NCI-H774 (cell line): ENCODE measurements at places on chromosomes 5 and 9.

DNA sequence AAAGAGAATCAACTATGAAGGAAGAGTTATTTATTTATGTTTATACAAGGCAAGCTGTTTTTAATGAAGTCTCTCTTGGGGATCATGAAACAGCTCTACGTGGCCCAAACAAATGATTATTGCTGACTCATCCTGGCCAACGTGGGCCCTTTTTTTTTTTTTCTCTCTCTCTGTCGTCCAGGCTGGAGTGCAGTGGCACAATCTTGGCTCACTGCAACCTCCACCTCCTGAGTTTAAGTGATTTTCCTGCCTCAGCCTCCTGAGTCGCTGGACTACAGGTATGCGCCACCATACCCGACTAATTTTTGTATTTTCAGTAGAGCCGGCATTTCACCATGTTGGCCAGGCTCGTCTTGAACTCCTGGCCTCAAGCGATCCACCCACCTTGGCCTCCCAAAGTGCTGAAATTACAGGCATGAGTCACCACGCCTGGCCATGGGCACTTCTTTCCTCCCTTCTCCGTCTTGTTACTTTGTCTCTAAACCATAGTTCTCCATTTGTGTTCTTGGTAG is 98.3 kb downstream of the BASP1 start:
- DNase-seq, result no peak

GRCh38 chr5:168939887-168940544 is 360.8 kb upstream of the PANK3 start:
- no peak for DNase-seq

DNA sequence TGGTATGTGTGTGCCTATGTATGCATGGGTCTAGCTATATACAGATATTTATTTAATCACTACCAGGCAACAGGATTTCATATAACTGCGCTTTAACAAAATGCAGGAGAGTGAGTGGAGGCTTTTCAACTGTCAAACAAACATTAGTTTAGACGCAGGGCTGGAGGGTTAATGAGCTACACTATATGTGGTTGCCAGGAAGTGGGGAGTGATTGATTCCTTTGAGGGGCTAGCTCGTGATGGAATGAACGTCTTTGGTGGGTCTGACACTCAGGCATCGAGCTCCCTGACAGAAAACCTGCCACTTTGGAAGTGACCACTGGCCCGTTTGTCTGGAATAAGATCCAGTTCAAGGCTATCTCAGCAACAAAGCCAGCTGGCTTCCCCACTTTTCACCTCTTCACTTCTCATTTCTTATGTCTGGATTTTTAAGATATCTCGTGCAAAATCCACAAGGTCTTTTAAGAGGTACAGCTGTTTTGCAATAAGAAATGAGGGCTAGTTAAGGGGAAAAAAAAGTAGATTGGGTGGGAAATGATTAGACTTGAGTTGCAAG is 78.0 kb downstream of the CFAP77 start:
- DNase-seq, result no peak

DNA sequence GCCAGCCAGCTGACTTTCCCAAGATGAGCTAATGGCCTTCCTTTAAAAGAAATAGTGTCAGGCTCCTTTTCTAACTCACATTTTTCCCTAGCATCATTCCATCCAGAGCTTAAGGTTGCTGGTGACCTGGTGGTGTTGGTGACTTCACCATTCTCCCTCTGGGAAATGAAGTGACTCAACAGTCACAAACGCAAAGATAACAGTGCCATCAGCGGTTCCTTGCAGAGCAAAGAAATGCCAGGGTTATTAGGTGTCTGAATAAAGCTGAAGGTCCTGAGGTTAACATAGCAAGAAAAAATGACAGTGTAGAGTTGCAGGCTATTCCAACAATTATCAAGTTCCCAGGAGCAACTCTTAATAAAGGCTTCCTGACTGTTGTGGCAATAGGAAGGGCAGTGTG is 111.8 kb upstream of the SLC44A1 start:
- no peak for DNase-seq

DNA sequence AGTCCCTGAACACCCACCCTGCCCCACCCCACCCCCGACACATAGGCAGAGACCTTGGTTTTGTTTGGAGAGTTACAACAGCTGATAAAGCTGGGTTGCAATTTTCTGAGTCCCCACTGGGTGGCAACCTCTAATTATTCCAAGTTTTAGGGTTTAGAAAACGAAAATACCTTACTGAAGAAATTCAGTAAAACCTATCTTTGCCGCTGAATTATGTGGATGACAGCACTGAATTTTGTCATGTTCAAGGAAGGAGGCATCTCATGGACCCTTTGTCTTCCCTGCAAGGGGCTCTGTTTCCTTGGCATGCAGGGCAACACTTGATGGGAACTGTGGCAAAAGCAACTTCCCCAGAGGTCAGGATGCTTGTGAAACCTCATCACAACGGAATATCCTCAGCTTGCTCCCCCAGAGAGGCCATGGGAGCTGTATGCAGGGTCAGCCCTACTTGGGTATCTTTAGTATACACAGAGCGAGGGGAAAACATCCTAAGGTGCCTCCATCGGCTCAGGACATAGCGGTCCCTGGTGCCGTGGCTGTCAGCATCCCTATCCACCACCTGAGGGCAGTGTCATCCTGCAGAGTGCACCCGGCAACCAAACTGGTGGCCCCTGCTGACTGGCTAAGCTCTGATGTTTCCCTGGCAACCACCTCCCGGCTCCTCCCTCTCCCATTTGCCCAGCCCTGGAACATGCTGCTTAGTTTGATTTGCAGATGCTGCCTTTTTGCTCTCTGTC is 123.1 kb downstream of the RXRA start:
- DNase-seq, result peak; percentile 65

GRCh38 chr5:141732417-141732816 is 50.4 kb upstream of the ARAP3 start:
- DNase-seq, result no peak

DNA sequence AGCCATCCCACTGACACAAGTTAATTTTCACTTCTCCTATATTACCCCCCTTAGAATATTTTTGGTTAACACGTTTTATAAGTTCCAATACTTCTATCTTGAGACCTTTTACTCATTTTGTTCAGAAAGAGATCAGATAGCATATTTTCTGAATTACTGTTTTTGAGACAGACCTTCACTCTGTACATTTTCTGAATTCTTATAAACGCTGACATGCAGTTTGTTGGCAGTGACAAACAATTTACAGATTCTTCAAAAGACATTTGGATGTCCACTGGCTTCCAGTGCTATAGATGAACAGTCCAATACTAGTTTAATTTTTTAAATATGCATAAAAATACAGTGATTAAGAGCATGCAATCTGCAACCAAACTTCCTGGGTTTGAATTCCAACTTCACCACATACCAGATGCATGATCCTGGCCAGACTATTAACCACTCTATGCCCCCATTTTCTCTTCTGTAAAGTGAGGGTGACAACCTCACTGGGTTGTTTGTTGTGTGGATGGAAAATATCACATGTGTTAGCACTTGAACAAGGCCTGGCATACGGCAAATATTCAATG is 142.1 kb downstream of the AGTPBP1 start:
- DNase-seq, result no peak

DNA sequence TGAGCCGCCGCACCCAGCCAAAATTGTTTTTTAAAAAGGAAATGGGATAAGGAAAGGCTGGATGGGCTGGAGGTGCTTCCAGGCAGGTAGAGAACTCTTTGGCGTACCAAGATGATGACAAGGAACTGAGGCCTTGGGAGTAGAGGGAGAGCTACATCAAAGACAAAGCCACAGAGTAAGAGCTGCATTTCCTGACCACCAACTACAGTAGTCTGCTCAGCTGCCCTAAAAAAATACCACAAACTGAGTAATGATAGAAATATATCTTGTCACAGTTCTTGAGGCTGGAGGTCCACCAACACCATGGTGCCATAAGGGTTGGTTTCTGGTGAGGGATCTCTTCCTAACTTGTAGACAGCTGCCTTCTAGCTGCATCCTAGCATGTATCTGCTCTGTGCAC is 8.2 kb downstream of the OR1K1 start:
- no peak for DNase-seq

DNA sequence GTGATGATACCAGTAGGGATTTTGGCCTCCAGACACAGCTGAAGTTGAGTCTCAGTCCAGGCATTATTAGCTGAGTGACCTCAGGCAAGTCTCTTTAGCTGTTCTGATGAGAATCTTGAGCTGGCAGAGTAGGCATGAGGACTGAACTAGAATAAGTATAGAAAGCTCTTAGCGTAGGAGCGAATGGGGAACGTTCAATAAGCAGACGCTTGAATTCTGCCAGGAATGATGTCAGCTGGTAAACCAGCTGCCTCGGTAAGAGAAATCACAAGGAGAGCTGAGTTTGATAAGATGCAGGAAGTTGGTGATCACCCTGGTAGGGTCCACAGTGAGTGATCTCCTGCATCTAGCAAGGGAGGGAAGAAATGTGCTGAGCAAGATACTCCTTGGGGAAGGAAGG is 280.4 kb downstream of the NTRK2 start:
- DNase-seq, result no peak

DNA sequence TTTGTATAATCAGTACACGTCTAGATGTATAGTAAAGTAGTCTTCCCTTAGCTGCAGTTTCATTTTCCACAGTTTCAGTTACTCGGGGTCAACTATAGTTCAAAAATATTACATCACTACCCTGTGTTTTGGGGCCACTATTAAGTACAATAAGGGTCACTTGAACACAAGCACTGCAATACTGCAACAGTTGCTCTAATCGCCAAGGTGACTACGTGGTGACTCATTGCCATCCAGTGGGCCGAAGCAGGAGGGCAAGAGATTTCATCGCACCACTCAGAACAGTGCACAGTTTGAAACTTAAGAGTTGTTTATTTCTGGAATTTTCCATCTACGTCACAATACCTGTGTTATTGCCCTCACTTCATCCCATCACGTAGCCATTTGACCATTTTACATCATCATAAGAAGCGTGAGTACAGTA is at the start of gene ARL14EPL:
Gene ARL14EPL, plus strand, starts transcription at position 379 of the 424 bp plus-strand sequence. CDS start 18,994 bp downstream, outside the sequence.
- DNase-seq, result no peak

DNA sequence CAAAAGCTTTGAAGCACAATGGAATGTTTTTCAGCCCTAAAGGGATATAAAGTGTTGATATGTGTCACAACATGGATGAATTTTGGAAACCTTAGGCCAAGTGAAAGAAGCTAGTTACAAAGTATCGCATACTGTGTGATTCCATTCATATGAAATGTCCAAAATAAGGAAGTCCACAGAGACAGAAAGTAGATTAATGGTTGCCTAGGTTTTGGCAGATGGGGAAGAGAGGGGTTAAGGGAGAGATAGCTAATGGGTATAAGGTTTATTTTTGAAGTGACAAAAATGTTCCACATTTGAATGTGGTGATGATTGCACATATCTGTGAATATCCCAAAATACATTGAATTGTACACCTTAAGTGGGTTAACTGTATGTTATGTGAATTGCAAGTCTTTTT is 57.5 kb upstream of the MCCC2 start:
- DNase-seq, result no peak

GRCh38 chr5:132417010-132417439 is 47.5 kb downstream of the SLC22A5 start:
- no peak for DNase-seq

DNA sequence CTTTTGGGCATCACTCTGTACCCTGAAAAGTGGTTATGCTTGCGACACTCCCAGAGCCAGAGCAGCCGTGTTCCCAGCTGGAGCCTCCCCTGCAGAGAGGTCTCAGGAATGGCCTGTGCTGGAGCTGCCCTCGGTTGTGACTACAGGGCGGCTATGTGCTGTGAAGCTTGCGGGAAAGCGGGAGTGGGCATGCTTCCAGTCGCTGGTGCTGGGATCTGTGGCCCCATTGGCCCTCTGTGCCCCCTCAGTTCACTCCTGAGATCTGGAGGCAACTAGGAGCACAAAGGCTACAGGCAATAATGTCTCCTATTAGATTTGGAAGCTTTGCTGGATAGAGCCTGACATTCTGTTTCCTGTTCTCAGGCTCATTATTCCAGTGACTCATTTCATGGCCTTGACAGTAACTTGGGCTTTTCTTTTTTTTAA is 56.9 kb downstream of the GPR107 start:
- no peak for DNase-seq

DNA sequence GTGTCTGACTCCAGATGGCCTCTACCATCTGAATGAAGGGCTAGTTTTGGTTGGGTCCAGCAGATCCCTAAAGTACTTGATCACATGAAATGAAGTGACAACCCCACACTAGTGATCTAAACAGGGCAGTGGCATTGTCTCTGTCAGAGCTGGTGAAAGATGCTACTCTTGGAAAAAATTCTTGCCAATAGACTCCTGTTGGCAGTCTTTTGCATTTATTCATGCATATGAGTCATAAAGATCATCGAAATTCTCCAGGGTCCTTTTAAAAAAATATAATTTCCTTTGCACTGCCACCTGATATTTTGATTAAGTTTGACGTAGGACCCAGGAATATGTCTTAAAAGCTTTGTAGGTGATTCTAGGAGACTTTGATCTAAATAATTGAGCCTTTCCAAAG is 135.1 kb upstream of the ELL2 start:
- DNase-seq, result no peak

GRCh38 chr5:116442095-116442534 is 132.5 kb downstream of the SEMA6A start:
- peak; percentile 8 for DNase-seq

GRCh38 chr5:175321927-175322532 is 122.0 kb downstream of the DRD1 start:
- DNase-seq, result no peak

- DNase-seq, result no peak
These were observed 3.1 kb upstream of the VAV2 start for GRCh38 chr9:133995012-133995896.

DNA sequence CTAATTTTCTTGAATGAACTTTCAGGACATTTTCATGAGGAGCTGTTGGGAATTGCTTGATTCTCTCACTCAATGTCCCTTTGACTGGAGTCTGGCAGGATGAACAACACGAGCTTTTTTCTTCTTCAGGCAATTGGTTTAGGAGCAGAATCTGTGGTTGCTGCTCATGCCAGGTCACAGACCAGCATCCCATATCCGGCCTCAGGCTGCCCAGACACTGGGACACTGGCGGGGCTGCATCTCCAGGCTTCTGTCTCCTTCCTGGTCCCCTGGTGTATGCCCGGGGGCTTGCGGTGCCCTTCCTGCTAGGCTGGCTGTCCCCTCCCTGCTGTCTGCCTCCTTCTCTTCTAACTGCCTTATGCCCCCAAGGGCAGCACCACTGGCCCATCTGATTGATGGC is 311.5 kb upstream of the DAP start:
- DNase-seq, result no peak
